ENCODE measurements at places on chromosomes 2 and 18. TPM values are rescaled to one million over a fixed set of nuclear protein-coding genes. Genes with fewer than 3 reads are reported as not detected.

DNA sequence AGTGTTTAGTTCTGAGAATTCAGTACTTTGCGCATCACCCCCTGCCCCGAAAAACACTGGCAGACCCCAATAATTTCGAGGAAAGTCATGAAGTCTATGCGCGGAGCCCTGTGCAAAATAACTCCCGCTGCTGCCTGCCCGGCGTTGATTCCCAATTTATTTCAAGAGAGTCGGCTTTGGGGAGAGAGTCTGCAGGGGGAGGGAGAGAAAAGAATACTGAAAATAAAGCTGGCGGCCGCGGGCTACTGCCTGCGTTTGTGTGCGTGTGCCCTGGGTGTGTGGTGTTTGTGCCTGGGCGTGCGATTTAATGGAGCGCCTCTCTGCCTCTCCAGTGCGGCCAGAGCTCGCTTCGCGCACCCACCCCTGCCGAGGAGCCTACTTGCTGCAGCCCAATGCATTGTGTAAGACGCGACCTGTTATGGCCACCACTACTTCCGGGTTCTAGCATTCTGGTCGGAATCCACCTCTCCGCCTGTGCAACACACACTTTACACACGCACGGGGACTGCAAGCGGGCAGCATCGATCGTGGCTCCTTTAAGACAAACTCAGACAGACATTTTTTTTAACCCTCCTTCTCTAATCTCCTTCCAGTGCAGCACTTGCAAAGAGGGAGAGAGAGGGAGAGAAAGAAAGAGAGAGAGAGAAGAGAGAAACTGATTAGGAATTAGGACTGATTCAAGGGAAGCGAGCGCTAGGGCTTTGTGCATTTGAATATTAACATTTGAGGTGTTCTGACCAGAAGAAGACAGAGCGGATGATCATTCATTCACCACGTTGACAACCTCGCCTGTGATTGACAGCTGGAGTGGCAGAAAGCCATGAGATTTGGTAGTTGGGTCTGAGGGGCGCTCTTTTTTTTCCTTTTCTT, at the start of gene MEIS1:
Gene MEIS1 (plus strand): TSS at position 447 of the 870 bp plus-strand sequence. CDS start 732 bp downstream, outside the sequence.
- peak; percentile 87 for DNase-seq

DNA sequence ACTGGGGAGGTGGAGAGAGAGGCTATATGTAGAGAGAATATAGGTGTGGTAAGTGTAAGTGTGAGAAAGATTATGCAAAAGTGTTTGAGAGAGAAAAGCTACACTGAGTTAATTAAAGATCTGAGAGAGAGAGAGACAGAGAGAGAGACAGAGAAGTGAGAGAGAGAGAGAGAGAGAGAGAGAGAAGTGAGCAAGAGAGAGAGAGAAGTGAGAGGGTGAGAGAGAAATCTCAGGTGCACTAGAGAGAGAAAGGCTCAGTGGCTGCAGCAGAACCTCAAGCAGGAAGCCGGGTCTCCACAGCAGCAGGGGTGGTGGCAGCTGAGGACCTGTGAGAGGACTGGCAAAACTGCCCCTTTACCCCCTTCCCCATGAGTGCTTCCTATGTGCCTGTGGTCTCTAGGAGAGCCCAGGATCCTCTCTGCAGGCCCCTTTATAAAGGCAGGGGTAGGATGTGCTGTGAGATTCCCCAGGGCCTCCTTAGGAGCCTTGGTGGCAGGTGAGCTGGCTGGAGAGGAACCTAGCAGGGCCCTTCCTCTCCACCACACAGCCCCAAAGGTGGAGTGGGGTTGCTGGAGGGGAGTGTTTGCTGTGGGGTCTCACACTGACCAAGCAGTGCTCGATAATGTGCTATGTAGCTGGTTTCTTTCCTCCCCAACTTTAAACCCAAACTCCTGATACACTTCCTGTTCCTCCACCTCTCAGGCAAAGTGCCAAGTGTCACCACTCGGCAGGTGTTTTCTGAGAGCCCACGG, 52.6 kb downstream of the SLC4A5 start:
- no peak for DNase-seq

DNA sequence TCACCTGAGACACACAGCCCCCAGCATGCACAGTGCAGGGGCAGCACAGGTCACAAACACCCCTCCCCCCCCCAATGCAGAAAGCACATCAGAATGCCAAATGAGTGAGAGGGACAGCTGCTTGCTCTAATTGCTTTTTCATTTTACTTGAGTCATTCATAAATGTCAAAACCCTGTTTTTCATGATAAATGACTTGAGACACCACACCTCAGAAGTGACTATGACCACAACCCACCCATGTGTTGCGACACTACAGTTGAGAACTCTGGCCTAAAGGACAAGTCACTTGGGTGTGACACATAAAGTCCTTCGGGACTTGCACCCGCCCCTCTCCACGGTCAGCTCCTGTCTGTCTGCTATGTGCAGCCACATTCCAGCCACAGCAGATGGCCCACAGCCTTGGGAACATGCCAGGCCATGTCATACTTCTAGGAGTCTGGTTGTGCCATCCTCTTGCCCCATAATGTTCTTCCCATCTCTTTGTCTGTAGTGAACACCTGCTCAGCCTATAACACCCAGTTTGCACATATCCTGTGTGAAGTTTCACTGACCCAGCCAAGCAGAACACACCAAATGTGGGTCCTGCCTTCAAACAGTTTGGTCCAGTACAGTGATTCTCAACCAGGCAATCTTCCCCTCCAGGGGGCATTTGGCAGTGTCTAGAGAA, 30.2 kb upstream of the RIOK3 start:
- no peak for DNase-seq

DNA sequence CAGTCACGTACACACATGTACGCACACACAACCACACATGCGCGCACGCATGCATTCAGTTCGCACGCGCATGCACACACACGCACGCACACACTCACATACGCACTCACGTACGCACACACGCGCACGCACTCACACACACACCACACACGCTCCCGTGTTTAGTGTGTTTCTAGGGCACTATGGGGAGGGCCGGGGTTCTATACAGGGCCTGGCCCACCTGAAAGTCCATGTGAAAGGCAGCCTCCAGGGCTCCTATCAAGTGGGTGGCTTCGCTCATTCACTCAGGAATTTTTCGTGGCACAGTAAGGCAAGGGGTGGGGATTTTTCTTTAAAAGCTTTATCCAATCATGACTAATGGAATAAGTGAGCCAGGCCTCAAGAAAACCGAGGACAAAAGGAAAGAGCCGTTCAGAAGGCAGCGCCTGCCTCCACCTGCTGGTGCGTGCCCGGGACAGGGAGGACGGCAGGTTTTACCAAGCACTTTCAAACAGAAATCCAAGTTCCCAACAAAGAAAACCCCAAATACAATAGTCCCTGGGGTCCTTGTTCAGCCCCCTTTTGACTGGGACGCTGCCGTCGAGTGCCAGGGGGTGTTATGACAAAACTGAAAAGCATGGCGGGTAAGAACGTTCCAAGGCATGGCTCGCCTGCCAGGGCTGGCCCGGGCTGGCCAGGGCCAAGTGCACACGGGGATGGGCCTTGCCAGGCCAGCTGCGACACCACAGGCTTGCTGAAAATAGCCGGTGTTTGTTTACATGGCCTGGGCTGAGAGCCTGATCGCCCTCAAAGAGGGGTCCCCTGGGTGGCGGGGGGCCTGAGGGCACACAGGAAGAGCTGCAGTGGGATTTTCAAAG, 110.0 kb downstream of the HDAC4 start:
- DNase-seq, result peak; percentile 67

Gene ADI1
- 126 TPM for polyA plus RNA-seq

Gene HOXD12
- not detected for polyA plus RNA-seq

Gene RGPD3
- 0.07 TPM for polyA plus RNA-seq

DNA sequence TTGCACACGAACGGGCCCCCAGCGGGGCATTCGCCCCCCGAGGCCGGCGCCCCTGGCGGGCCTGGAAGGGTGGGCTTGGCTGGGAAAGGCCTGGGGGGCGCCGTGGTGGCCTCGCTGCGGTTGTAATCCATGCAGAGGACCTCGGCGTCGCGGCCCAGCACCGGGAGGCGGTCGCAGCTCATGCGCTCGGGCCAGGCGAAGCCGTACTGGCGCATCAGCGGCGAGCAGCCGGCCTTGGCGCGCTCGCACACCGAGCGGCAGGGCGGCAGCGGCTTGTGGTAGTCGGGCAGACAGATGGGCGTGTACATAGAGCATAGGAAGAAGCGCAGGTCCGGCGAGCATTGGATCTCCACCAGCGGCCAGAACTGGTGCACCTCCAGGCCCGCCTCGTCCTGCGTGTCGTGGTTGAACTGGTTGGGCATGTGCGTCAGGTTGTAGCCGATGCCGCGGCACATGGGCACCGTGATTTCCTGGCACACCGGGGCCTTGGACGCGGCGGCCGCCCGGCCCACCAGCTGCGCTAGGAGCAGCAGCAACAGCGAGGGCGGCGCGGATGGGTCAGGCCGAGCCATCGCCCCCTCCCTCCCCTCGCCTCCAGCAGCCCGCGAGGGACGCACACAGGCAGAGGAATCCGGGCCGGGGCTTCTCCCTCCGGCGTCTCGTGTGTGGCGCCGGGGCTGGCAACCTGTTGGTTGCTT, 1.4 kb downstream of the FZD5 start:
- peak; percentile 29 for DNase-seq

- no peak for DNase-seq
Observed at GRCh38 chr2:29193681-29194080, 78.5 kb downstream of the CLIP4 start.

DNA sequence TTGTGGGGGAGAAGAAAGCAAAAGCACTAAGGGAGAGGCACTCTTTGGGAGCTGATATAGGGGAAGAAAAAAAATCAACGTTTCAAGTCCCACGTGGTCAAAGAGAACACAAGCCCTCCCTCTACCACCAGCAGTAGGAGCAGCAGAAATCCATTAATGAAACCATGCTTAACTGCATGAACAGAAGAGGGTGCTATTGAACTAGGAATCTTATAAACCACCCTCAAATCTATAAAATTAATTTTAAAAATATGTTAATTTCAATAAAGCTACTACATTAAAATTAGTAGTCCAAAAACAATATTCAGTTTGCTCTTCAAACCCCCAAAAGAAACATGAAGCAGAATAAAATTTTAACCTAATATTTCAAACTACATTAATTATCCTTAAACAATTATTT, 147.8 kb downstream of the TMEM18 start:
- DNase-seq, result no peak

DNA sequence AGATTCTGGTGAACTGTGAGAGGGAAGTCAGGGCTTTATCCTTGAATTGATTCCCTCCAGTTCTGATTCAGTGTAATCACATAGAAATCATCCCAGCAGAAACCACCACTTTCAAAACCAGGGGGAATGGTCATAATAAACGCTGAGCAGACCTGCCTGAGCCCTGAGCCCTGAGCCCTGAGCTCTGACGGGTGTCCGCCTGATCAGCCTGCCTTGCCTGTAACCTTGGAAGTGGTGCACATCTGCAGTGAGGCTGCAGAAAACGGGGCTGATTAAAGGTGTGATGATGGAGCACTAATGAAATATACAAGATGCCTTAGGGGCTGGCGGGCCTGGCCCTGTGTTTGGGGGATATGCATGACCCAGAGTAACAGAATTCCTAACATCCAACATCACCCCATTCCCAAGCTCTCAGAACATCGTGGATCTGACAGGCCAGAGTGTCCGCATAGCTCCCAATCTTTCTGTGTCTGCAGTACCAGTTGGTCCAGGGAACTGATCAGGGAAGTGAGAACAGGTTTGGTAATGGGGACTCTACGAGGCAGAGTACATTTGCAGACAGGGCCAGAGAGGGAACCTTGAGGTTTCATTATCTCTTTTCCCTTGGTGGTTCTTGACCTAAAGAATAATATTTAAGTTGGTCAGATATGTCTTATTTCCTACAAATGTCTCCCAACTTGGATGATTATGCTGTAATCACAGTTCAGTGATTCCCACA, 37.8 kb downstream of the KCTD18 start:
- no peak for DNase-seq

- no peak for DNase-seq
Observed at GRCh38 chr2:159998961-159999360, 63.5 kb downstream of the PLA2R1 start.

DNA sequence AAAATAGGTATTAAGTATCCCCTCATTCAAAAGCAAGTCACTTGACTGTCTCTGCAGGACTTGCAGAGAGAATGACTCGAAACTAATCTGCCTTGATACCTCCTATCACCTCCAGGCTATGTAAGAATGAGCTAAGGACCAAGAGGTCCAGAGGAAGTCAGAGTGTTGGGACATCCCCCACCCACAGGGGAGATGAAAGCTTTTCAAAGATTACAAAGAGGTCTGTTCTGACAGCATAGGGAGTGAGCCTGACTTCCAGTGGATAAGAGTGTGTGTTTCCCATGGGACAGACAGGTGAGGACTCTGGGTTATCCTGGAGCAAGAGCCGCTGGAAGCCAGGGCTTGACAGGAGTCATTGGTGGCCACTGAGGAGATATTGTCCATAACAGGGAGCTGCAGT, 85.0 kb upstream of the TACR1 start:
- DNase-seq, result no peak

Gene LAMA3
- polyA plus RNA-seq, result 1.7 TPM

DNA sequence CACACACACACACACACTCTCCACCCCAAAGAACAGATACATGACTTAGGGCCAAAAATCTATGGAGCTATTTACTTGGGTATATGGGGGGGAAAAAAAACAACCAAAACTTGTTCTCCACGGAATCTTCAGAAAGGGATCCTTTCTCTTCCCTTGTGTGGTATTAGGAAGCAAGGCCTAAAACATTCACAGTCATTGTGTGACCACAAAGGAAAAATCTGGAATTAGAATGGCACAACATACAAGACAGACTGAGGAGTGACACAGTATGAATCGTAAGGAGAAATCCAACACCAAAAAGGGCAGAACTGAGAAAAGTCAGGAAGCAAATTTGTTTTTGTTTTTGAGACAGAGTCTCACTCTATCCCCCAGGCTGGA, 70.3 kb downstream of the ASXL2 start:
- DNase-seq, result no peak

DNA sequence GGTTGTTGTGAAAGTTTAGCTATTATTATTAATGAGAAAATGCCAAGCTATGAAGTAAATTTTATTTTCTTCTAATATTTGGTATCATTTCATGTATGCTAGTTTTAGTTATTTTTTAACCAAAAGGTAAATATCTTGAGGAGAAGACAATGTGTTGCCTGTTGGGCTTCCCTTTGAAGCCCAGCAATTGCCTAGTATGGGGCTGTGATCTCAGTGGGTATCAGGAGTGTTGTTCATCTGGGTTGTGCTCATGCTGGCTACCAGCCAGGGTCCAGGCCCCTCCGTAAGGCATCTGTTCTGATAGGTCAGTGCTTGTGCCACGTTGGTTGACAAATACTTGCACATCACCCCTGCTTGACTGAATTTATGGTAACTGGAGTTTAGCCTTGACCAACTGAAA, 38.0 kb upstream of the DARS1 start:
- no peak for DNase-seq

DNA sequence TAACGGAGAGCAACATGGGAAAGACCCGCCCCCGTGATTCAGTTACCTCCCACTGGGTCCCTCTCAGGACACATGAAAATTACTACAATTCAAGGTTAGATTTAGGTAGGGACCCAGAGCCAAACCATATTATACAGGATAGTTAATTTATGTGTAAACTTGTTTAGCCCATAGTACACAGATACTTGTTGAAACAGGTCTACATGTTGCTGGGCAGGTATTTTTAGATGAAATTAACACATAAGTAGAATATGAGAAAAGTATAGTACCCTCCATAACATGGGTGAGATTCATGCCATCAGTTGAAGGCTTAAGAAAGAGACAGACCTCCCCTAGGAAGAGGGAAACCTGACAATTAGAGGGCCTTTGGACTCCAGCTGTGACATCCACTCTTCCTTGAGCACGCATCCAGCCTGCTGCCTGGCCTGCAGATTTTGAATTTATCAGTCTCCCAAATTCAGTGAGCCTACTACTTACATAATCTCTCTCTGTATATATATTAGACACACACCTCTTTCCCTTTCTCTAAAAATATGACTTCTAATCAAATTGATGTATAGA, 463.5 kb upstream of the NETO1 start:
- DNase-seq, result no peak

Gene FIGN
- 7.2 TPM for polyA plus RNA-seq

- DNase-seq, result no peak
Observed at GRCh38 chr2:37634914-37635503, 36.4 kb downstream of the CDC42EP3 start.

Measured in heart right ventricle (tissue), 16 donors.